Hematopoietic multipotent progenitor cell treated with erythropoietin and hydrocortisone succinate and interleukin-3 and kit ligand, for 17 days (in vitro differentiated cells): ENCODE measurements at places on chromosomes 5 and 9.

- DNase-seq = peak; percentile 65
Observed at GRCh38 chr5:132369474-132370180, at the start of gene SLC22A5. Gene SLC22A5 (plus strand): TSS chr5:132369710. CDS start chr5:132369973, 263 bp downstream.

GRCh38 chr9:130994135-130995085 lies 14.6 kb upstream of the LAMC3 start:
- no peak for DNase-seq

DNA sequence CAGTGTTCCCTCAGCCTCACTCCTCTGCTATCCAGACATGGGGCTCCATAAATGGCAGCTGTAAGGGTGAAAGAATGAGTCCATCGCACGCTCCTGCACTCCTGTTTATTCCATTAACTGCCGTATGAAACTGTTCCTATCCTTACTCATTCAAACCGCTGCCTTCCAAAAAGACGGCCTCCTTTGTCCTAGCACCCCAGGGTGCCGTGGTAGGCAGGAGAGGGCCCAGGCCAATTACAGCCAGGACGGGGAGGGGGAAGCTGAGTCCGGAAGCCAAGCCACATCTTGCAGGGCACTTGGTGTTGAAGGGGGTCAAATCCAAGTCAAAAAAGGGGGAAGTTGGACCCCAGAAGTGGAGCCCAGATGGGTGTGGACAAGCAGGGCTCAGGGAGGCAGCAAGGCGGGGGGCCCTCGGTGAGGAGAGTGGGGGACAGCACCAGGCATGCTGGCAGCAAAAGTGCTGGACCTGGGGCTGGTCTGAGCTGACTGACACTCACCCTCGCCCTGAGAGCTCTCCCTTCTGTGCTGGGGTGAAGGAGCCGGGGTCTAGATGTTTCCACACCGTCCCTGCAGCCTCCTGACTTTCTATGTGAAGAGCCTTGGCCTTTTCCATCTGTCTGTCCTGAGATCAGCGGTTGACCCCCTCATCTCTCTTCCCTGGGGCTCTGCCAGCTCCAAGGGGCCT lies 63.3 kb downstream of the COL23A1 start:
- DNase-seq = no peak

DNA sequence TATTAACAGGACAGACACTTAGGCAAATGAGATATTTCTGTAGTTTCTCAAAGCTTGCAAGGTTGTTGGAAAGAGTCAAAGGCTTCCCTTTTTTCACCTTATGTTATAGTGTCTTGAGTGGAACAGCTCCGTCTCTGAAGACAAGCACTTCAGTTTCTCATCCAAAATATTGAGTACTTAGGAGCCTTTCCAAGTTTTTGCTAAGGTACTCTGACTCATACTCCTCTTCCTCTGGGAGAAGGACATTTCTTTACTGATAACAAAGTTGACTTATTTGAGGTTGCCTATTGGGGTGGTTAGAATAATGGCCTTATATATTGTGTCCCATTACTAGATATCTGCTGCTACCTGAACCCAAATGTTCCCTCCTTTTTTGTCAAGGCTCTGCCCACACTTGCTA lies 869.6 kb downstream of the MAT2B start:
- DNase-seq = no peak

DNA sequence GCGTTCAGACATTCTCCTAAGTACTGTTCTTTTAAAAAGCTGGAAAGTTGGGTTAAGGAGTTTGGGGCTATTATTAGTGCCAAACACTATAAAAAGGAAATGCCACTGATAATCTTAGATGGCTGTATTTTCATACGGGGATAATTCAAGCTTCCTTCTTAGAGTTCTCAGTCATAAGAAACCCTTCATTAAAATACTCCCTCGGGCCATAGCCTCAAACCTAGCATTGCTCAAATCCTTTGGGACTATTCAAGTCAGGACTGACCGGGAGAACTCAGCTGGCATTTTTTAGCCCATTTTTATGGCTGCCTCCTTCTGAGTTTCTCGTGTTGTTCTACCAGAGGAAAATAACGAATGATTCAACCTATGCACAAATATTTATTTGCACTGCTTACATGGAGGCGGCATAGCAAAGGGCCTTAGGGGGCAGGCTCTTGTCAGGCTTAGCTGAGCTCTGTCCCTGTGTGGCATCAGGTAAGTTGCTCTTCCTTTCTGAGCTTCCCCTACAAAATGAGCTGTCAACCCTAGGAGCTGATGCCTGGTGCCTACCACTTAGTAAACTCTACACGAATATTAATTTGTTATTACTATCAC lies 33.5 kb upstream of the ADAM19 start:
- no peak for DNase-seq

DNA sequence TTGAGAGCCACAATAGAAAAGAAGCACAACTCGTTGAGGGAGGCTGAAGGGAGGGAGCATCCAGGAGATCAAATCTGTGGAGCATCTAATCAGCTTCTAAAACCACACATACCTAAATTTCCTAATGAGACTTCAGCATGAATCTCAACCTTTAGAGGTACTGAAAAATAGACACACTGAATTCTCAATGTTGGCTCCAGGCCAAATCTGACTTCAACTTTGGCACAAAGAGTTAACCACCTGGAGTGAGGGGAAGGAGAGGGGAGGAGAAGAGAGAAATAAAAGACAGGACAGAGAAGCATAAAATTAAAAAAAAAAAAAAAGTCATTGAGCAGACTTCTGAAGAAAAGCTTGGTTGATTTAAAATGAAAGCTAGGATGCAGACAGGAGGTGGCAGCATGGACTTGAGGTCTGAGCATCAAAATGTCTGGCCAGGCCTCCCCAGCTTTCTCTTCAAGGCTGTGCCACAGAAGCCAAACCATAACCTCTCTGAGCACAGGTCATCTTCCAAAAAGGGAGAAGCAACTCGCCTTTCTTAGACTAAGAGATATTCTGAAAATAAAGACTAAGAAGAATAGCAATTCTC lies 205.6 kb downstream of the DENND1A start:
- DNase-seq = no peak

DNA sequence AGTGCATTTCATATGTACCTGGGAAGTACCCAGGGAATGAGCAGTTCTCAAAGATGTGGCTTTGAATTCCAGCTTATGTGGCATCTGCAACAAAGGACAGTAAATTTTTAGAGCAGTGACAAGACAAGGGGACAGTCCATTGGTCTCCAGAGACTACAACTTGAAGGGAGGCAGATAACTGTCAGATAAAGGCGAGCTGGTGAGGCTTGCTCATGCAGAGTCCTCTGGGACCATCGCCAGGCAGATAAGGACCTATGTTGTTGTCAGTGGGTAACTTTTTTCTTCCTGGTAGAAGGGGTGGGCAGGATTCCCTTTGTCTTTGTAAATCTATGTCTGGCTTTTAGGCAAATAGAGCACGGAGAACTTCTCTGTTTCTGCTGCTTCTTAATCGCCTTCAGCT lies 120.2 kb downstream of the ICE1 start:
- DNase-seq = no peak

DNA sequence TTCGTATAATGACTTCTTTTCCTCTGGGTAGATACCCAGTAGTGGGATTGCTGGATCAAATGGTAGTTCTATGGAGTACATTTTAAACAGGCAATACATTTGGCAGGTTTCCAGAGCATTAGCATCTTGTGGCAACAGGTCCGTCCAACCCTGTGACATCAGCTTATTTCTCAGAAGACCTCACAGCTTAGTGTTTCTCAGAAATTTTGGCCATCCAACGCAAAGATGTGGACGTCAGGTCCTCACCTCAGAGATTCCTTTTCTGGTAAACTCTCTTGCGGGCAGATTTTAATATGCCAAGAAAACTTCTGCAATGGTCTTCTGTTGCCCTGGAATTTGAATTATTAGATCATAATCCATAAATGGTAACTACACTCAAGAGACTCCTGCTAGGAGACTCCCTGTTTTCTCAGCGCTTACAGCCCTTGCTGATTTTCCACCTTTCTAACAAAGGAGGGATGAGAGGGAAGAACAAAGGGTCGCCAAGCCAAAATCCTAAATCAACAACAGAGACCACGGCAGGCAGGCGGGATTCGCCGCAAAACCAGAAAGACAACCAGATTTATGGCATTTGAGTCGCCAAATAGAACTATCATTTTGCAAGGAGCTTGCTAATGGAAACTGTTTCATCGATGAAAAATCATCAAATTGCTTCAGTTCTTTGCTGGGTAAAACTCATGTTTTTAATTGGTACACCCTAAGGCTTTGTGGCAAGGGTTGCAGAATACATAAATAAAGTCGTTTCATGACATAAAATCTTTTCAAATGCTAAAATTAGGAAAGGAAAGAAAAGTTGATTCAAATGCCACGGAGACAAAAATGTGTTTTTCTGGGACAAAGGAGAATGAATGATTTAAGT lies 34.1 kb upstream of the PLPP1 start:
- no peak for DNase-seq

DNA sequence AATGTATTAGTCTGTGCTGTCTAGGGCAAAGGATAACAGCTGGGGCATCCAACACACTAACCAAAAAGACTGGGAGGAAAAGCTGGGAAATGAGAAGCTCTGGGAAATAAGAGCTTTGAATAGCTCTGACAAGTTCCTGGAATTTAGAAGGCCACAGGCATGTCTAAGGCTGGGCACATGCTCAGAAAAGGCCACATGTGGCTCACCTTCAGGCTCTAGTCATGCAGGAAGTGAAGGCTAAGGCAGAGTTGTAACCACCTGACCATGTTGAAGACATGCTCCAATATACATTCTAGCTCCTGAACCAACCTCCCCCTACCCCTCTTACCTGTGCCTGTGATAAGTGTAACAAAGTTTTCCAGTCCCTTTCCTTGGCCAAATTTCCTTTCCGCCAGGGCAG lies 31.7 kb downstream of the CLTA start:
- DNase-seq = no peak

DNA sequence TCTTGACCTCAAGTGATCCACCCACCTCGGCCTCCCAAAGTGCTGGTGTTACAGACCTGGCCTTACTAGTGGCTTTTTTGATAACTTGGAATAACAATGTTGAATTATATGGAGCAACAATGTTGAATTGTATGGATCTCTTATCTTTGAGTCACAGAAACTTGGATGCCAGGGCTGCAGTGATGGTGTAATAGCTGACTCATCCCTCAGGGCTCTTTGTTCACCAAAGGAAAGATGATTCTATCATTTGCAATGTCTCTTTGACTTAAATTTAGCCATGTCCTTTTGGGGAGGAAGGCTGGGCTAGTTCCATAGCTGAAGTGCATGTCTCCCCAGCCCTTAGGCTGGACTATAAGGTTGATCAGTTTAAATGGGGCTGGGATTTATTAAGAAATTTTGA lies 172.3 kb downstream of the PDZD2 start:
- DNase-seq = no peak

DNA sequence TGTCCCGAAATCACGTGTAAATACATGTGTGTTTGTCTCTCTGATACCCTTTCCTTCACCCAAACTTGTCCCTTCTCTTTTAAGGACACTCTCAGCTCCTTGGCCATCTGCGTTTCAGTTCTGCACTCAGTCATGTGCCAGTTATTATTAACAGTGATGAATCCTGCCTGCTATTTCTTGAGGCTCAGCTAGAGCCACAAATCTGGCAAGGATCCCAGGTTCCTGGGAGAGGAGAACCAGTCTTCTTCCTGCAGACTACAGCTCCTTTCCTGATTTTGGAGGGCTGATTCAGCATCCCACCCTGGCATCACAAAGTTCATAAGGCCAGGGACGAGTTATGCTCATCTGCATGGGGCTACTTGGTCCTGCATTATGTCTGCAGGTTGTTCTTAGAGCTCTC lies 5.6 kb downstream of the MAMDC2 start:
- DNase-seq = no peak

- no peak for DNase-seq
Observed at GRCh38 chr9:122287214-122287720, 22.6 kb downstream of the MRRF start.

DNA sequence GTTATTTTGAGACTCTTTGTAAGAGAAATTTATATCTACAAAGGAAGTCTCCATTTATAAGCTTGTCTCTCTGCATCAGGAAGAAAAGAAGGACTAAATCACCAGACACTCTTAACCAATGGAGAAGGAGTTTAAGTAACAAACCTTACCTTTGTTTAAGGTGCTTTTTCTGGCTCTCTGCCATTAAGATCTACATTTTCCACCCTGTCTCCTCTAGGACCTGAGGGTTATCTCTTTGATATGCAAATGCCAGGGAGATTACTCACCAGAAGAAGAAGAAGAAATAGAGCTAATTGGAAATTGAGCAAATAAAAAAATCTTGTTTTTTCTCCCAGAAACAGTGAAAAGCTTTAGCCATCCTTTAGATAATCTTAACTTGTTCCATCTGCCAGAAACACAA lies 60.9 kb downstream of the CDKN2A start:
- no peak for DNase-seq

DNA sequence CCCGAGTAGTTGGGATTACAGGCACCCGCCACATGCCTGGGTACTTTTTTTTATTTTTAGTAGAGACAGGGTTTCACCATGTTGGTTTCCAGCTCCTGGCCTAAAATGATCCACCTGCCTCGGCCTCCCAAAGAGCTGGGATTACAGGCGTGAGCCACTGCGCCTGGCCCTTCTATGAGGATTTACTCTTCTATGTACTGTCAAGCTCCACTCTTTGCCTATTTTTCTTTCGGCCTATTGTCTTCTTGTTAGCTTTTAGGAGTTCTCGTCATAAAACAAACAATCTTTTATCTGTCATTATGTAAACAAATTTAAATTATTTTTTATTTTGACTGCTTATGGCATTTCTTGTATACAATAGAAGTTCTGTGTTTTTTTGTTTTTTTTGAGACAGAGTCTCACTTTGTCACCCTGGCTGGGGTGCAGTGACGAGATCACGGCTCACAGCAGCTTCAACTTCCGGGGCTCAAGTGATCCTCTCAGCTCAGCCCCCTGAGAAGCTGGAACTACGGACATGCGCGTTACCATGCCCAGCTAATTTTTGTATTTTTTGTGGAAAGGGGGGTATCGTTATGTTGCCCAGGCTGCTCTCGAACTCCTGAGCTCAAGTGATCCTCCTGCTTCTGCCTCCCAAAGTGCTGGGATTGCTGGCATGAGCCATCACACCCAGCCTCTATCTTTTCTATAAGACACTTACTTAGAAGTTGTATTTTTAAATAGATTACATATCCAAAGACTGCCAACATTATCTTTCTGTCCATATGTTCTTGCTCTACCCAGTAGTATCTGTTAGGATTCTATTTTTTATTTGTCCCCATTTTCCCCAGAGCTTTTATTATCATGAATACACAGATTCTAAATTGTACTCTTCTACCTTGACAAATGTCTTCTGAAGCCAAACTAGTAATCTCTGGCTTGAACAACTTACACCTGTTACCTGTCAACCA lies 29.2 kb downstream of the CSNK1A1 start:
- DNase-seq = peak; percentile 38
